Amniotic epithelial cell (primary cell): ENCODE measurements at places on chromosomes 1 and 21.

GRCh38 chr1:29398431-29398830 lies 162.1 kb downstream of the PTPRU start:
- peak; percentile 24 for DNase-seq

GRCh38 chr1:119323216-119323982 lies 45.2 kb upstream of the HAO2 start:
- DNase-seq, result no peak

GRCh38 chr1:183942933-183943693 lies 94.4 kb downstream of the COLGALT2 start:
- DNase-seq, result peak; percentile 99

DNA sequence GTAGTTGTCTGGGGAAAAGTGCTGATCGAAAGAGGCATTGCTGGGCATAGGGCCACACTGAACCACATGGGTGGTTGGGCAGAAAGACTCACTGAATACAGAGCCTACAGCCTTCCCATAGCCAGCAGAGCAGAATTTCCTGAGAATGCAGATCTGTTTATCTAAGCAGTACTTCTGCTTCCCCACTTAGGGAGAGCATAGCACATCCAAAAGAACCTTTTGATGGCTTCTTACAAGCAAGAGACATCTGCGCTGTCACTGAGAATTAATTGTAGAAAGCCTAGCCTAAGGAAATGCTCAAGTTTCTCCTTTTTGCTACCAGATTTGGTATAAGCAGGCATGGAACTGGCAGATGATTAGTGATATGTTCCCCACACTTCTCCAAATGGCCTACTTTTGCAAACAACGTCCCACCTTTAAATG lies 13.0 kb upstream of the KLHDC8A start:
- no peak for DNase-seq

DNA sequence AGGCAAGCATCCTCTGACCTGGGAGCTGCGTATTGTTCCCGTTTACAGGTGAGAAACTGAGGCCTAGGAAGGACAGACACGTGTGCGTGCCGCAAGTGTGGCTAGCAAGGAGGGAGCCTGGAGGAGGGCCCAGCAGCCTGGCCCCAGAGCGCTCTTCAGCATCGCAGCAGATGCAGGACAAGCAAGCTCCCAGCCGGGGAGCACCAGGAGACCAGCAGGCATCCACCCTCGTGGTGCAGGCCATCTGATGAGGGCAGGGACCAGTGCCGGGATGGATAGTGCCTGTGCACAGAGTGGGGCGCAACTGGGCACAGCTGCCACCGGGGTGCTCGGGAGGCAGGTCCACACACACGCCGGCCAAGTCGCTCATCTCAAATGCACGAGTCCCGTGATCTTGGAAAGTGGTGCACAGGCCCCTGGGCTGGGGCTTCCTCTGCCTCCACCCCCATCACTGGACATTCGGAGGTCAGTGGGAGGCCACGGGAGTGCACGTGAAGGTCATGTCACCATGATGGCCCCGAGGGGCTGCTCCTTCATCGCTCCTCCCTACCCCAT lies 55.1 kb downstream of the COL18A1 start:
- DNase-seq, result no peak
